ENCODE measurements at places on chromosomes 11 and 22. TPM values are rescaled to one million over a fixed set of nuclear protein-coding genes. Genes with fewer than 3 reads are reported as not detected.

DNA sequence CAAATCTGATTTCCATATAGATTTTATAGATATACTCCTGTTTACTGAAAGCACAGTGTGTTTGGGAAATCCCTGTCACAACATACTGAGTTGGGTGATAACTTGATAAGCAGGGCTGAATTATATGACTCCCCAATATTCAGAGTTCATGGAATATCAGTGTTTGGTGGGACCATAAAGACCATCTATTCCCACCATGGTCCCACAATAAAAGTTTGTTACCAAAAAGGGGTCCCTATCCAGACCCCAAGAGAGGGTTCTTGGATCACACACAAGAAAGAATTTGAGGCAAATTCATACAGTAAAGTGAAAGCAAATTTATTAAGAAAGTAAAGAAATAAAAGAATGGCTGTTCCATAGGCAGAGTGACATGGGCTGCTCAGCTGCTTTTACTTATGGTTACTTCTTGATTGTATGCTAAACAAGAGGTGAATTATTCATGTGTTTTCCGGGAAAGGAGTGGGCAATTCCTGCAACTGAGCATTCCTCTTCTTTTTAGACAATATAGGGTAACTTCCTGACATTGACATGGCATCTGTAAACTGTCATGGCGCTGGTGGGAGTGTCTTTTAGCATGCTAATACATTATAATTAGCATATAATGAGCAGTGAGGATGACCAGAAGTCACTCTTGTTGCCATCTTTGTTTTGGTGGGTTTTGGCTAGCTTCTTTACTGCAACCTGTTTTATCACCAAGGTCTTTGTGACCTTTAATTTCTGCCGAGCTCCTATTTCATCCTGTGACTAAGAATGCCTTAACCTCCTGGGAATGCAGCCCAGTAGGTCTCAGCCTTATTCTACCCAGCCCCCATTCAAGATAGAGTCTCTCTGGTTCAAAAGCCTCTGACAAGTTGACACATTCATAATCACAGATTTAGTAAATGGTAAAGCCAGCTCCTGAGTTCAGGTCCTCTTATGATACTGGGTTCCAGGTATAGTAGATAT is 240.6 kb upstream of the PDGFD start:
- DNase-seq = no peak

- no peak for DNase-seq
Measured at GRCh38 chr11:62953811-62954210, 31.0 kb downstream of the SLC22A6 start.

DNA sequence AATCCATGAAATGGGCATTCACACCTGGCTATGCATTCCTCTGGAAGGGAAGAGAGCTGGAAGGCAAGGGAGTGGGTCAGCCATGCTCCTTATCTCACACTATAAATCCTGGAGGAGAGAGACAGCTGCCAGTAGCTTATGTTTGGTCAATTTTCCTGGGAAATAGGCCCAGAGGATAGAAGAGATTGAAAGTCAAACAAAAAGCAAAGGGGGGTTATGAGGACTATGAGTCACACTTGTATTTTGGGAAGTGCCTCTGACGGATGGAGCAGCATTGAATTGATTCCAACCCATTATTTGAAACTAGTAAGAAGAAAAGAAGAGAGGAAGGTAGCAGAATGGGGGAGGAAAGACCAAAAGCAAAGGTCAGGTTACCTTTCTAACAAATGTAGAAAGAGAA is 25.0 kb downstream of the SNX19 start:
- no peak for DNase-seq

GRCh38 chr11:92861634-92862033 is 107.8 kb upstream of the MTNR1B start:
- no peak for DNase-seq

DNA sequence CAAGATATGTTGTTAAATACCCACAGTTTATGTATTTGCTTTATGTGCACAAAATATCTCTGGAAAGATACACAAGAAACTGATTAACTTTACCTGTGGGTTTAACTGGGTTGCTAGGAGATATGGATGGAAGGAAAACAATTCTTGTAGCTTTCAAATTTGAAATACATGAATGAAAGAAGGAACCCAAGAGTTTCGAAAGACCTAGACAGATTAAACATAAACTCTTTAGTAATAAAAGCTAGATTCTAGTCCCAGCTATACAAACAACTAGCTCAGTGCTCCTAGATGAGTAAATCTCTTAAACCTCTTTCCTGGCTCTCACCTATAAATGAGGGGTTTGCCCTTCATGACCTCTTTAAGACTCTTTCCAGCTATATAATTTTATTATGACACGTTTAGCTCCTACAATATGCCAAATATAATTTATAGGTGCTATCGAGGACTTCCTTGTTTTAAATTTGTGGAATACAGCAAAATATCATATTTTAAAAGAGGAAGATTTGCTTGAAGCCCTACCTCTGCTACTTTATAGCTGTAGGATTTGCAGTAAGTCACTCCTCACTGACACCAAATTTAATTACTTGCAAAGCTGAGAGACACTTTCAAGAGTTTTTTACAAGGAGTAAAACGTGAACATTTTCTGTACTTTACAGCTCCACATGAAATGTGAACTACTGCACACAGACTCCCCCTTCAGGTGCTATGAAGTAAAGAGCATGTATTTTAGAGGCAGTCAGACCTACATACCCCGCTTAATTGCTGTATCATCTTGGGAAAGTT is 50.7 kb downstream of the RRAS2 start:
- DNase-seq = no peak

DNA sequence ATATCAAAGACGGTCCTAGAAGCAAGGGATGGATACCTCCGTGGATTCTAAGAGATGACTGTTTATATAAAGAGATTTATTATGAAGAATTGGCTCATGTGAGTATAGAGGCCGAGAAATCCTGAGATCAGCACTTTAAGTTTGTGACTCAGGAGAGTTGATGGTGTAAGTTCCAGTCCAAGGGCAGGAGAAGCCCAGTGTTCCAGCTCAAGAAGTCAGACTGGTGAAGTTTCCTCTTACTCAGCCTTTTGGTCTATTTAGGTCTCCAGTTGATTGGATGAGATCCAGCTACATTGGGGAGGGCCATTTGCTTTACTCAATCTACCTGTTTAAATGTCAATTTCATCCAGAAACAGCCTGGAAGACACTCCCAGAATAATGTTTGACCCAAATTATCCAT is 45.1 kb downstream of the TSPAN18 start:
- no peak for DNase-seq

GRCh38 chr11:9527481-9528135 is 45.9 kb upstream of the WEE1 start:
- DNase-seq = no peak

OR5B21 gene
- total RNA-seq = 1.1 TPM
